ENCODE measurements at places on chromosomes 4 and X. TPM values are rescaled to one million over a fixed set of nuclear protein-coding genes. Genes with fewer than 3 reads are reported as not detected.

The TCEAL5 gene
- total RNA-seq = not detected

The SPP1 gene
- not detected for total RNA-seq

- H3K27ac ChIP-seq = no peak overlapping the region
- H3K4me3 ChIP-seq = no peak overlapping the region
- no peak for DNase-seq
- peaks cover 7% of the 10 kb centered on the region for H3K4me1 ChIP-seq
These were observed 34.4 kb downstream of the SLAIN2 start for GRCh38 chr4:48375651-48376304.

DNA sequence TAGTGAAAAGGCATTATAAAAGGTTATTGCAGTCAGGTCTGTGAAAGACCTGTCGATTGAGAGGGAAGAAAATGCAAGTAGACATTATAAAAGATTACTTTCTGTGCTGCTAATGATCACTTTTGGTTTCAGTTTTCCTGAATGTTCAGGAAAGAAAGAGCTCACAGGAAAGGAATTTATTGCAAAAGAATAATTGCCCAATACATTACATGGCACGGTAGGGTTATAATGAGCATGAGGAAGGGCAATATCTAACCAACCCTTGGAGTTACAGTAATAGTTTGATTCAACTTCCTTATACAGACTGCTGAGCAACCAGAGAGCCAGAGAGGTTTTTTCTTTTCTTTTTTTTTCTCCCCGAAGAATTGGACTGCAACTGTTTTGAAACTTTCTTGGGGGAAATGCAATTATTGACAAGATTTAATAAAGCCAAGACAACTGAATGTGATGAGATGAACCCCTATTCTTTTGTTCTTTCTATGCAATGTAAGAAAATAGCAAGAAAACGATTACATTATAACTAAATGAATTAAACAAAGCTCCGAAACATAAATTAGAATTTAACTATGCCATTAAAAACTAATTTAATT lies 247.0 kb downstream of the C4orf33 start:
- no peaks in the 10 kb centered on the region for H3K4me1 ChIP-seq
- no peak for DNase-seq
- H3K27me3 ChIP-seq = peaks cover 17% of the 10 kb centered on the region
- no peak overlapping the region for H3K4me3 ChIP-seq

DNA sequence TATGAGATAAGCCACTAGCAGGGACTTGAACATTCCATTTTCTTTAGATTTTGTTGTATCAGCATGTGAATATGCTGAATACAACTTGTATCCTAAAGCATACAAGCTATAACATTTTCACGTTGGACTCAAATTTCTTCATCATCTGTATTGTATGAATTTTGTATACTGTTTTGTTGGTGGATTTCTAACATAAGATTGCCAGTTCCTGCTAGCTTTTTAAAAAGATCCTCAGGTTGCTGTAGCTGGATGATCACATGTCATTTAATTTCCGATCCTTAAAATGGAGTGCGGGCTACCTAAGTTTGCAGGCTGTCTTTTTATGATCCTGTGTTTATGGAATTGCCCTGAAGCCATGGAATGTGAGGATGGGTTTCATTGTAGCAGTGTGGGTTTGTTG lies 6.9 kb downstream of the PDLIM5 start:
- no peak overlapping the region for H3K4me3 ChIP-seq
- DNase-seq = no peak
- peaks cover 11% of the 10 kb centered on the region for H3K36me3 ChIP-seq

The PAGE2 gene
- not detected for total RNA-seq

DNA sequence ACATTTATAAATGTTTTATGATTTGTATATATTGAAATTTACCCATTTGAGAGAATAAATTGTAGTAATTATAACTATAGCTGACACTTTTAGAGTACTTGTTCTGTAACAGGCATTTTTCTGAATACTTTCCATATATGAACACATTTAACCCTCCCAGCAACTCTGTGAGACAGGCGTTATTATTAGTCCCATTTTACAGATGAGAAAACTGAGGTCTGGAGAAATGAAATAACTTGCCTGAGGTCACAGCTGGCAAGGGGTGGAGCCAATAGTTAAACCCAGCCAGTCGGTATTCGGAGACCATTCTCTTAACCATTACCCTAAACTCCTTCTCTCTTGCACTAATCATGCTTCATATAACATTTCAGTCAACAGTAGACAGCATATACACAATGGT lies 72.5 kb downstream of the LIMCH1 start:
- DNase-seq = no peak
- peaks cover 8% of the 10 kb centered on the region for H3K27me3 ChIP-seq
- H3K36me3 ChIP-seq = no peaks in the 10 kb centered on the region

DNA sequence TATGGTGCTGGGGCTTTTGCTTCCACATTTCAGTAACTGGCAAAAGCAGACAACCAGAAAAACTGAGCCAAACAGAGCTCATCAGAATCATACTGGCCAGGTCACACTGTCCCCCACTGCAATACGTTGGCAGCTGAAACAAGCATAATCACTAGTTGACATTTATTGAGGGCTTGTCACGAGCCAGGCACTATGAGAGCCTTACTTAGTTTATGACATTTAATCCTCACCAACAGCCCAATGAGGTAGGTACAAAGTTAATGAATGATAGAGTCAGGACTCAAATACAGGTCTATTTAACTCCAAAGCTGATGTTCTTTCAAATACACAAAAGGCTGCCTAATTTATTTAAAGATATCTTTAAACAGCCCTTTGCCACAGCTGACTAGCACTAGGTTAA lies 174.0 kb upstream of the MBNL3 start:
- no peak overlapping the region for H3K4me3 ChIP-seq
- DNase-seq = no peak
- no peak overlapping the region for H3K27ac ChIP-seq
- no peaks in the 10 kb centered on the region for H3K4me1 ChIP-seq
- no peaks in the 10 kb centered on the region for H3K36me3 ChIP-seq

GRCh38 chr4:24278693-24279092 lies 305.7 kb downstream of the DHX15 start:
- H3K4me3 ChIP-seq = no peak overlapping the region
- H3K36me3 ChIP-seq = no peaks in the 10 kb centered on the region
- no peak for DNase-seq

- no peak overlapping the region for H3K4me3 ChIP-seq
- H3K27ac ChIP-seq = no peak overlapping the region
- no peaks in the 10 kb centered on the region for H3K4me1 ChIP-seq
- no peaks in the 10 kb centered on the region for H3K27me3 ChIP-seq
These were observed 38.8 kb upstream of the ARMCX5 start for GRCh38 chrX:102560423-102561068.

- DNase-seq = no peak
- H3K4me1 ChIP-seq = peaks cover 13% of the 10 kb centered on the region
- H3K27ac ChIP-seq = no peak overlapping the region
- H3K27me3 ChIP-seq = no peaks in the 10 kb centered on the region
- peaks cover 4% of the 10 kb centered on the region for H3K36me3 ChIP-seq
These were observed 33.9 kb upstream of the STIM2 start for GRCh38 chr4:26826721-26827120.

The FAM236A gene
- not detected for total RNA-seq

The GRIA2 gene
- total RNA-seq = not detected

The WDR13 gene
- total RNA-seq = 27.2 TPM

- peaks cover 42% of the 10 kb centered on the region for H3K36me3 ChIP-seq
- H3K27me3 ChIP-seq = no peaks in the 10 kb centered on the region
- H3K4me3 ChIP-seq = no peak overlapping the region
- DNase-seq = no peak
These were observed 3.6 kb downstream of the TLR1 start for GRCh38 chr4:38800961-38801450.

- H3K27me3 ChIP-seq = no peaks in the 10 kb centered on the region
- H3K4me3 ChIP-seq = no peak overlapping the region
- no peak for DNase-seq
These were observed 21.9 kb upstream of the P2RY8 start for GRCh38 chrX:1558761-1559468.

- no peaks in the 10 kb centered on the region for H3K27me3 ChIP-seq
- no peaks in the 10 kb centered on the region for H3K36me3 ChIP-seq
- H3K4me1 ChIP-seq = peaks cover 49% of the 10 kb centered on the region
- peak overlapping the region; percentile 26 for H3K4me3 ChIP-seq
- DNase-seq = peak; percentile 55
These were observed 14.7 kb upstream of the ATP8A1 start for GRCh38 chr4:42671431-42672194.

DNA sequence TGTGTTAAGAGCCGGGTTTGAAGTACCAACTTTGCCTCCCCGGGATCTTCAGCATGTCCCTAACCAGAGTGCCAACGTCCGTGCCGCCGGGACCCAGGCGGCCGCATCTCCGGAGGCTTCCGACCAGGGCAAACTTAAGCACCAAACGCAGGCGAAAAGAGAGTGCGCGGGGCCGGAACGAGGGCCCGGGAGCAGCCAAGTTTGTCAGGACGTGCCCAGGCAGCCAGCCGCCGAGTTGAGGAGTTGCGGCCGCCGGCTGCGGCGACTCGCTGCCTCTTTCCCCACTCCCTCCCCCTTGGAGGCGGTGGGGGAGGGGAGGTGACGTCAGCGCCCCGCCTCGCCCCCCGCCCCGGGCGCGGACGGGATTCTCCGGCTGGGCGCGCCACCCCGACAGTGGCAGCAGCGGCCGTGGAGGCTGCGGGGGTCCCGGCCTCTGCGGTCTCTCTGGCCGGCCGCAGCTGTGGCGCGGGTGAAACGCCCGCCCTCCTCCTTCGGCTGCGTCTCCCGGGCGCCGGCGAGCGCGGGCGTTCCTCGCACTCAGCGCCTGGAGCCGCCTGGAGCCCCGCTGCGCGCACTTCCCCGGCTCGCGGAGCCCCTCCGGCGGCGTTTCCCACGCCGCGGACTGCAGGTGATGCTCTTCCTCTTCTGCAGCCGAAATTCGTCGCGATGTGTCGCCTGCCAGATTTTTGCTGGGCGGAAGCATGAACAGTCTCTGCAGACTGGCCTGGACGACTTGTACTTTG lies 2.9 kb upstream of the FAT1 start:
- peaks cover 54% of the 10 kb centered on the region for H3K27me3 ChIP-seq
- H3K4me3 ChIP-seq = peak overlapping the region; percentile 43
- H3K4me1 ChIP-seq = peaks cover 19% of the 10 kb centered on the region
- peak; percentile 30 for DNase-seq
- H3K27ac ChIP-seq = no peak overlapping the region

Measured in activated CD4-positive, alpha-beta T cell treated with anti-CD3 and anti-CD28 coated beads for 36 hours (primary cell).